ENCODE measurements at places on chromosomes 3 and 15.

GRCh38 chr15:62553911-62554563 is 389.0 kb upstream of the C2CD4B start:
- DNase-seq: no peak

- DNase-seq: no peak
Measured at GRCh38 chr15:39461536-39462130, 119.2 kb upstream of the THBS1 start.

DNA sequence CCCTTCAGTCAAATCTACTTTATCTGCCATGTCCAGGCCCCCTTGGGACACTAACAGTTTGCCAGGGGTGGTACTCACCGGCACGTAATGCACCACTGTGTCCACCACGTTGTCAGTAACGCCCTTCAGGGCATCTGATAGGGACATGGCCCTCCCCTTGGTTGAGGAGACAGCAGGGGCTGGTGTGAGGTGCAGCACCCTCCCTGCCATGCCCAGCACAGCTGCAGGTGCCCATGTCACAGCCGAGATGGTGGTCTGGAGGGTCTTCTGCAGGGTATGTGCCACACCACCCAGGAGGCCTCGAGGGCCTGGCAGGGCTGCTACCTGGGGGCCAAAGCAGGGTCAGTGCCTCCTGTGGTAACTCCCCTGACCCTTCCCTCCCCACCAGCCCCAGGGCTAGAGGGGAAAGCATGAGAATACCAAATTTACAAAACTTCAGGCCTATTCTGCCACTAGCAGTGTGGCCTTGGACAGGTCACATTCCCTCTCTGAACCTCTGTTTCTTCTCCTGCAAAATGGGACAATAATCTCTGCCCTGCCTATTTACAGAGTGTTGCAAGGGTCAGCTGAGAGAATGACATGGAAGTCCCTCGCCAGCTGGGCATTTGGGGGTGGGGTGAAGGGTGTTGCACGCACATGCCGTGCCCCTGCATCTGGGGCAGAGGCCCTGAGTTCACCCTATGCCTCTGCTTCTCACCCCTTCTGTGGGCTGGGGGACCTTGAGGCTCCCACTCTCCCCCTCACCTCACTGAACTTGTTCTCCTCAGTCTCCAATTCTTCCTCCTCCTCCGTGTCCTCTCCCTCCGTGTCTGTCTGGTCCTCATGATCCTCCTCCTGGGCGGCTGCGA is 11.8 kb upstream of the KIF7 start:
- no peak for DNase-seq

DNA sequence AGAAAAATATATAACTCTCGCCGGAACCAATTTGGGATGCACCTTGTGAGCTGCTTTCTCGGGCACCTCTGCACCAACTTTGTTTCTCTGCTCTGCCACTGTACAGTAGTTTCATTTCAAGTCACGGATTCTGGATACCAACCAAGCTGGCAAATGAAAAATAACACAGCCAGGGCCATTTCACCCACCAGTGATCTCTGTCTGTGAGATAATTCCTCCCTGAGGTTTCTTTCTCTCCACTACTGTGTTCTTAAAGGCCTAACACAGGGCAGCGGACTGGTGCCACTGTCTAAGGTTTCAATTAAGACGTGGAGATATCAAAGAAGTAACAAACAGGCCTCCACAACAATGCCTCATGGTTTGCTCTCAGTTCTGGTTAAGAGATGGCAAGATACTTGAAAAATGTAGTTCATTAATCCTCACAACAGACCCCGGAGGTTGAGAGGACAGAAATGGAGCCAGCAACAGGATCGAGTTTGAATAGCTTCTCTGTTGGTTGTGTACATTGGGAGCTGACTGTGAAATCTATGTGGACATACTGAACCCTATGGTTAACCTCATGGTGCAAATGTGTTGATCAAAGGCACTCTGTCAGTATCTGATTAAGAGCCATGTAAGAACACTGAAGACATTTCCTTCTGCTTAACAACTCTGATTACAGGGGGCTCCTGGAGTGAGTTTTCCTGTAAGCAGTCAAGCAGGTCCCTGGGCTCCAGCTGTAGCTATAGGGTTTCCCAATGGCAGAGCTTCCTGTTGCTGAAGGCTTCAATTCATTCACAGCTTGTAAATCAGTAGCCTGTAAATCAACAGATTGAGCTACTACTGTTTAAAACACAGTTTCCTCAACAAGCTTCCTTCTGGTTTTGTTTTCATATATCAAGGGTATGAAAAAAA is 470.5 kb downstream of the EPHA3 start:
- DNase-seq: no peak

DNA sequence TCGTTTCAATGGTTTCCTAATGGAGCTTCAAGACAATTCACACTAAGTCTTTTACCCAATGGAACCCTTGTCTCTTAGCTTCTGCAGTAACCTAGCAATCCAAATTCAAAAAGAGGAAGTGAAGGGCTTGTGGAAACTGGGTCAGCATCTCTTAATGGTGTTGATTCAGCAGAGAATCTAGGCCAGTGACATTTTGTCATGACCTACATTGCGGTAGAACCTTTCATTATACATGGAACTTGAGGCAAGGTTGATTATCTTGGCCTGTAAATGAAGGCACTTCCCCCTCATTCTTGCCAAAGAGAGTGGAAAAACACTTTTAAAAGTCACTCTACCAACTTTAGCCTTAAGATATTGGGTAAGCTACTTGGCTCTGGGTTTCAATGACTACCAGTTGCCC is 42.8 kb downstream of the C2CD4B start:
- no peak for DNase-seq

DNA sequence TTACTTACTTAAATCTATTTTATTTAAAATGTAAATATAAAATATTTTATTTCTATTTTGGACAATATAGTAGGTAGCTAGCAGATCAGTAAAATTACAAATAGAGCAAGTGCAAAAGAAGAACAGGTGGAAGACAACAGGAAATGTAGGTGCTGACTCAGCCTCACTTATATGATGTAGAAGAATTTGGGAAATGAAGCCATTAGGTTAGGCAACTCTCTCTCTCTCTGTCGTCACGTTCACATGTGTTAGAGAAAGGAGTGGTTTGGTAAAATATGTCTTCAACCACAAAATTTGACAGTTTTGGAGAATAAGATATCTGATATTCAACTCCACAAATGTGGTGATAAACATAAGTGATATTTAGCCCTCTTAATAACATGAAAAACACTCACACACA is 532.5 kb upstream of the KCNMB2 start:
- DNase-seq: no peak

DNA sequence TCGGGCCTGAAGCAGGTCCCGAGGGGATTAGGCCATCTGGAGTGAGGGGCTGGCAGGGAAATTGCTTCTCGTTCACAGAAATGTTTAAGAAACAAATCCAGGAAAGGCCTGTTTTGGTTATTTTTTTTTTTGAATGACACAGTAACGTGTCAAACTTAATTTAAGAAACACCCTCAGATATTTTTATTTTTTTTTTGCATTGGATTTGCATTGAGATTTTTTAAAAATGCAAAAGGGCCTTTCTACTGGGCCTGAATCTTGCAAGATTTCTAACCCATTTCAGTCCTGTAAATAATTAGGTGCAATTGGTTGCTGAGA is 25.0 kb upstream of the KLF13 start:
- DNase-seq: no peak

DNA sequence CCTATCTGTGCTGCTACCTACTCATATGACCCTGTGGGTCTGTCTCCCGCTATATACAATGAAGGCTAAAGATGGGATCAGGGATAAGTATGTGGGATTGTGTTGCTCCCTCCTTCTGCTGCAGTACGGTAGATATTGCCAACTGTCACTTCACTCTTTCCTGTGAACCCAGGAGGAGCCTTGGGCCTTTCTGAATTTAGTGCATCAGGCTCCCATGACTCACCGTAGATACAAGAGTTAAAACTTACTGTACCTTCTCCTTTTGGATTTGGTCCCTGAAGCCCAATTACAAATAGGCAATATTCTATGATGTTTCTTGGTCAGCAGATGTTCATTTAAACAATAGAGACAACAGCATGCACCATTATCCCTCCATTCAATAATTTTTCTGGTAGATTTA is 27.4 kb downstream of the MITF start:
- no peak for DNase-seq

- no peak for DNase-seq
Measured at GRCh38 chr3:121914081-121914998, 20.1 kb downstream of the SLC15A2 start.

DNA sequence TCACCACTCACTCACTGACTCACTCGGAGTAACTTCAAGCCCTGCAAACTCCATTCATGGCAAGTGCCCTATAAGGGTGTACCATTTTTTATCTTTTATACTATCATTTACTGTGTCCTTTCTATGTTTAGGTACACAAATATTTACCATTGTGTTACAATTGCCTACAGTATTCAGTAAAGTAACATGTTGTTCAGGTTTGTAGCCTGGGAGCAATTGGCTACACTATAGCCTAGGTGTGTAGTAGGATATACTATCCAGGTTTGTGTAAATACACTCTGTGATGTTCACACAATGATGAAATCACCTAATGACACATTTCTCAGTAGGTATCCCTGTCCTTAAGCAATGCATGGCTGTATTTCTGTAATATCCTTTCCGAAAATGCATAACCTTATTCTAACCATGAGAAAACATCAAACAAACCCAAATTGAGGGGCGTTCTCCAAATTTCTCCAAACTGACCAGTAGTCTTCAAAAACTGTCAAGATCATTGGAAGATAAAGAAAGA is 17.9 kb upstream of the CNOT10 start:
- DNase-seq: no peak

- no peak for DNase-seq
Measured at GRCh38 chr3:61055447-61055846, 195.8 kb downstream of the FHIT start.

DNA sequence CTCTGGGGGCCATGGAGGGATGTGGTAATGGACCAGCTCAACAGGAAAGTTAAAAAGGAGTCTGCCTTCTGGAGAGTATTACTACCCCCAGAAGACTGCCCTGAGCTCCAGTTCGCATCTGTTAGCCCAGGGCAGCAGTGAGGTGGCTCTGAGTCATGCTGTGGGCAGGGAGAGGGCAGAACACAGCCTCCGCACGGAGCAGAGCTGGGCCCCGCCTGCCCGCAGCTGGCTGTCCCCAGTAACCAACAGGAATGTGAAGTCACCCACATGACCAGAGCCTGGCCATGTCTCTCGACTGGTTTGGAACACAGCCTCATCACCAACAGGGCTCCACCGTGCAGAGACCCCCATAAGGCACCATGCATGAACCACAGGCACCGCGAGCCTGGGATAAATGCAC is 62.1 kb downstream of the CYFIP1 start:
- DNase-seq: no peak

DNA sequence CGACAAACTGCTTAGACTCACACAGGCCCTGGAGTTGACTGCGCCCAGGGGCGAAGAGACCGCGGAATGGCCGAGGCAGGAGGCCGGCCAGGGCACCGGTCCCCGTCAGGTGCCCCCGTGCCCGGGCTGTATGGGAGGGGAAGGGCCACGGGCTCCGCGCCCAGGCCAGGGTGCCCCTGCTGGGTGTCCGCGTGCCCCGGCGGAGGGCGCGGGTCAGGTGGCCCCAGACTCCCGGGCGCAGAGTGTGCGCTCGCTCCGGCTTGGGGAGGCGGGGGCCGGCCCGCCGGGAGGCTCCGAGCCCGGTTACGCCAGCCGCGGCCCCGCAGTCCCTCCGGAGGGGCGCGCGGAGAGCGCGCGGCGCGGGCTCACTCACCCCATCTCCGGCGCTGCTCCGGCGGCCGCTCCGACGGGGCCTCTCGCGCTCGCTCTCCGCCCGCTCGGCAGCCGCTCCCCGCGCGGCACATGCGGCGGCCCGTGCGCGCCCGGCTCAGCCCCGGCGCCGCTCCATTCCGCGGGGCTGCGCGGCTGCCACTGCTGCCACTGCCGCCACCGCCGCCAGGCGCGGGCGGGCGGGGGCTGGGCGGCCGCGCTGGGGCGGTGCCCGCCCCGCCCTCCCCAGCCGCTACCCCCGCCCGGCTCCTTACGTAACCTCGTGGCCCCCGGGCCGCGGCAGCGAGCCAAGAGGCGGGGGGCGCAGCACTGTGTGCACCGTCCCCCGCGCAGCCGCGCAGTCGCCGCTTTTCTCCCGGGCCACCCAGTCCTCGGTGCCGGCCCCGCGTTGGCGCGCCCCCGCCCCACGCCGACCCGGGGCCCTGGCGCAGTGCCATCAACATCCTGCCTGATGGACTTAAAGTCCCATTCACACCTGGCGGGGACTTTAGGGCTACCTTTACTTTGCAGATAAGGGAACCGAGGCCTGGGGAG is at the start of gene HOMER2:
HOMER2 (minus strand) TSS at position 563 of the 924 bp plus-strand sequence; CDS start at position 378, 185 bp downstream.
- no peak for DNase-seq

GRCh38 chr15:85652457-85652856 is 142.3 kb downstream of the KLHL25 start:
- no peak for DNase-seq

DNA sequence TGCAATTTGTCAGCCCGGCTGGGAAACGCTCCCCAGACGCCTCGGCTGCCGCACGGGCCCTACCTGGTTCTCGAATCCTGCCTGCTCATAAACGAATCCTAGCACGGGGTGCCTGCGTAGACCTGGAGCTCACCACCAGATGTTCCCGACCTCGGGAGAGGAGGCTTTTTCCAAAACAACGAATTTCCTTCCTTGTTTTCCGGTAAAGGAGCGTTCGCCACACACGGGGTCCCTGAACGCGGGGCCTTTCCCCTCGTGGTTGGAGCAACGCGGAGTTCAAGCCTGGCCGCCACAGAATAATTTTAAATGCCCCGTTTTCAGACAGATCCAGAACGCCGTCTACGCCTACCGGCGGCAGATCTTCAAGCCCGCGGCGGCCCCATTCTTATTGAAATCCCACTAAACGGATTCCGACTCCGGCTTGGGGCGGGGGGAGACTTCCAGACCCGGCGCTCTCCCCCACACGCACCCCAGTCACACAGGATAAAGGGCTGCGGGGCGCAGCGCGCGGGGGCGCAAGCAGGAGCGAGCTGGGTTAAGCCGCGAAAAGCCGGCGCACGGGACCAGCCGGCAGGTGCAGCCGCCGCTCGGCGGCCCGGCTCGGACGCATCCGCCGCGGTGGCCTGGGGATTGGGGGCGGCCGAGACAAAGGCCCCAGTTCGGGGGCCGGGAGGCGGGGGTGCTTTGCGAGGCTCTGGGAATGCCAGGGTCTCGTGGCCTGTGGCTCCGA is 895 bp downstream of the GATA2 start:
- DNase-seq: no peak

DNA sequence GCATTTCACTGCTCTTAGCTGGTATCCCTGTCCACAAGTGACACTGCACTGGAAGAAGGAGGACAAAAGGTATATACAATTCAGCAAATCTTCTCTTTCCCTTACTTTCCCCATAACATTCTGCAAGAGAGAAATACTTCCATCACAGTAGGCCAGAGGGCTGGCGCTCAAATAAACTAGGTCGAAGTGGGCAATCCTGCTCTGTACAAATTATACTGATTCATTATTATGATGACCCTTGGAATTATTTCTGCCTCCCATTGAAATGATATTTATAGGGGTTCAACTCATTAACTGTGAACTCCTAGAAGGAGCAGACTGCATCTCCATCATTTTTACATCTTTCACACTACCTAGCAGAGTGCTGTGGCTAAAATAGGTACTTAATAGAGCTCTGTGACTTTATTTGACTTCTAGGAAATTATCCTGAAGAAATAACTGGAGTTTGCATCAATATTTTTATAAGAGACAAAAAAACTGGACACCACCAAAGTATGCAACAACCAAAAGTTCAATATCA is 80.7 kb downstream of the ADAMTS9 start:
- DNase-seq: no peak
